ENCODE measurements at places on chromosomes 16 and 17. TPM values are rescaled to one million over a fixed set of nuclear protein-coding genes. Genes with fewer than 3 reads are reported as not detected.

The FAM222B gene
- 5.1 TPM for total RNA-seq

DNA sequence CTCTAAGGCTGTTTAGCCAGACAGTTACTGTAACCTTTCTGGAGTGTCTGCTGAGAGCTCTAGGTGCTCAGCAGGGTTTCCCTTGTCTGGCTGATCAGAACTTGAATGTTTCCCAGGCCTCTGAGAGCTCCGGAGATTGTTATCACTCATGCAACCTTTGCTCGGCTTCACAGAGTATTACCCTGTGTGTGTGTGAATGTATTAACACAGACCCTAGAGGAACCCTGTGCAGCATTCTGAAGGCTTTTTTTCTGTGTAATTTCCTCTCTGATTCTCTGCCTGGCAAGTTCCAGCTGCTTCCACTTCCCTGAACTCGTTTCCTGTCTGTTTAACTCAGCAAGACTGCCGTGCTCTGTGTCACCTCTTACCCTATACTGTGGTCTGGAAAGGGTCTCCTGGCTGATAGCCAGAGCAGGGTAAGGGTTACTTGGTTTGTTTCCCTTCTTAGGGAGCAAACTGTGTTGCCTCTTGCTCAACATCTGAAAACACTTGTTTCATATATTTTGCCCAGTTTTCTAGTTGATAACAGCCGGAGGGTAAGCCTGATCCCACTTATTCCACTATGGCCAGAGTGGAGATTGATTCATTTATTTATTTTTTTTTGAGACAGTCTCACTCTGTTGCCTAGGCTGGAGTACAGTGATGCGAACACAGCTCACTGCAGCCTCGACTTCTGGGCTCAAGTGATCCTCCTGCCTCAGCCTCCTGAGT lies 21.7 kb downstream of the PRMT7 start:
- peaks cover 42% of the 10 kb centered on the region for H3K4me1 ChIP-seq
- H3K4me3 ChIP-seq = no peak overlapping the region
- DNase-seq = no peak
- no peaks in the 10 kb centered on the region for H3K27me3 ChIP-seq
- H3K27ac ChIP-seq = peak overlapping the region; percentile 91

The KRT24 gene
- not detected for total RNA-seq

GRCh38 chr16:16150117-16150877 lies 73.0 kb downstream of the ABCC6 start:
- no peaks in the 10 kb centered on the region for H3K4me1 ChIP-seq
- DNase-seq = peak; percentile 85

GRCh38 chr17:36131421-36131820 lies 27.8 kb downstream of the CCL4 start:
- H3K4me3 ChIP-seq = no peak overlapping the region
- H3K36me3 ChIP-seq = no peaks in the 10 kb centered on the region
- no peak for DNase-seq
- H3K27me3 ChIP-seq = no peaks in the 10 kb centered on the region

DNA sequence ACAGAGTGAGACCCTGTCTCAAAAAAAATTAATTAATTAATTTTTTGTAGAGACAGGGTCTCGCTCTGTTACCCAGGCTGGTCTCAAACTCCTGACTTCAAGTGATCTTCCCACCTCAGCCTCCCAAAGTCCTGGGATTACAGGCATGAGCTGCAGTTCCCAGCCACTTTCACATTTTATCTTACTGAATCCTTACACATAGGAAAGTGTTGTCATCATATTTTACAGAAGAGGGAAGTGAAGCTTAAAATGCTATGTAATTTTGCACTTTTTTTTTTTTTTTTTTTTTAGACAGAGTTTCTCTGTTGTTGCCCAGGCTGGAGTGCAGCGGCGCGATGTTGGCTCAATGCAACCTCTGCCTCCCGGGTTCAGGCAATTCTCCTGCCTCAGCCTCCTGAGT lies 21.1 kb upstream of the ZNF629 start:
- no peaks in the 10 kb centered on the region for H3K36me3 ChIP-seq
- no peaks in the 10 kb centered on the region for H3K27me3 ChIP-seq
- peaks cover 8% of the 10 kb centered on the region for H3K4me1 ChIP-seq

- H3K4me1 ChIP-seq = peaks cover 8% of the 10 kb centered on the region
- peak overlapping the region; percentile 83 for H3K4me3 ChIP-seq
- H3K27ac ChIP-seq = no peak overlapping the region
- DNase-seq = no peak
- H3K27me3 ChIP-seq = no peaks in the 10 kb centered on the region
Measured at GRCh38 chr17:75764417-75764710, 628 bp downstream of the GALK1 start.

The CDH11 gene
- 1,116 TPM for total RNA-seq

The METTL22 gene
- 46.0 TPM for total RNA-seq

The TEX14 gene
- under 0.01 TPM for total RNA-seq

The ABCA9 gene
- total RNA-seq = 16.8 TPM

- H3K4me3 ChIP-seq = no peak overlapping the region
- H3K27me3 ChIP-seq = no peaks in the 10 kb centered on the region
- H3K36me3 ChIP-seq = no peaks in the 10 kb centered on the region
- DNase-seq = no peak
Measured at GRCh38 chr16:77589071-77589765, 133.1 kb upstream of the NUDT7 start.

- H3K27me3 ChIP-seq = no peaks in the 10 kb centered on the region
- DNase-seq = no peak
- no peak overlapping the region for H3K4me3 ChIP-seq
- H3K4me1 ChIP-seq = peaks cover 2% of the 10 kb centered on the region
- H3K27ac ChIP-seq = no peak overlapping the region
Measured at GRCh38 chr16:59611556-59611955, 877.4 kb upstream of the GOT2 start.

The SPIRE2 gene
- total RNA-seq = 0.72 TPM

The BIRC5 gene
- 11.5 TPM for total RNA-seq

DNA sequence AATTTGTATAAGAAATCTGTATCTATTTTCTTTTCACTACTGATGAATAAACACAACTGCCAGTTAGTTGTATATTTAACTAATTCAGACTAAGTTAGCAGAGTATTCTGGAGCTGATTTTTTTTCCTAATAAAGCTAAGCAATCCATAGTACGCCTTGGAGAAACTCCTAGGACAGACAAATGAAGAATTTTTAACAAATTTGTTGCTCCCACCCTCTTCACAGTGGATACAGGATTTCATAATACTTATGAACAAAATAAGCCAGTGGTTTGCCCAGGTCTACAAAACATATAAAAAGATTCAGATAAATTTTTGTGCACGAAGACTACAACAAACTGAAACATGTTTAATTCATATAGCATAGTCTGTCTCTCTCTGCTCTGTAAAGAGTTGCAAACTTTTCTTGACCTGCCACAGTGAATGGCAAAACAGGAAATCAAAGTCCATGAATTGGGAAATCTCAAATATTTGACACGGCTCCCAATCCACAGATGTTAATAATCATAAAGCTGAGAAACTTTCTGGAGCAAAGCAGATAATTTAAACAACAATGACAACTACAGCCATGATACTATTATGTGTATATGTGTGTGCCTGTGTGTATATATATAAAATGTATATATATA lies 594 bp upstream of the ABCA6 start:
- H3K27me3 ChIP-seq = no peaks in the 10 kb centered on the region
- H3K4me1 ChIP-seq = peaks cover 17% of the 10 kb centered on the region
- no peaks in the 10 kb centered on the region for H3K36me3 ChIP-seq
- peak overlapping the region; percentile 59 for H3K27ac ChIP-seq

The BICDL2 gene
- total RNA-seq = 0.29 TPM

The FBXW10 gene
- under 0.01 TPM for total RNA-seq

DNA sequence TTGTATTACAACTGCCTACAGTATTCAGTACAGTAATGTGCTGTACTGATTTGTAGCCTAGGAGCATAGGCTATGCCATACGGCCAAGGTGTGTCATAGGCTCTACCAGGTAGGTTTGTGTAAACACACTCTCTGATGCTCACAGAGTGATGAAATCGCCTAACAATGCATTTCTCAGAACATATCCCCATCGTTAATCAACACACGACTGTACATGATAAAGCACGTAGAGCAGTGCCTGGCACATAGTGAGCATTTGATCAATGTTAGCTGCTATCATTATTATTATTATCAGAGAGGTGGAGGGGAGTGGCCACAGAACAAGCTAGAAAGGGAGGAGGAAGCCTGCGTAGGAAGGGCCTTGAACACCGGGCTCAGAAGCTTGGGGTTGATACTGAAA lies 81.1 kb upstream of the LHX1 start:
- no peaks in the 10 kb centered on the region for H3K36me3 ChIP-seq
- H3K4me3 ChIP-seq = no peak overlapping the region
- no peak for DNase-seq
- peaks cover 11% of the 10 kb centered on the region for H3K27me3 ChIP-seq
- H3K4me1 ChIP-seq = peaks cover under 1% of the 10 kb centered on the region

The PRDM7 gene
- not detected for total RNA-seq

- H3K4me3 ChIP-seq = peak overlapping the region; percentile 36
- no peaks in the 10 kb centered on the region for H3K27me3 ChIP-seq
- peak overlapping the region; percentile 85 for H3K27ac ChIP-seq
- H3K4me1 ChIP-seq = peaks cover 18% of the 10 kb centered on the region
- peaks cover 38% of the 10 kb centered on the region for H3K36me3 ChIP-seq
Measured at GRCh38 chr17:1422885-1423284, 22.9 kb upstream of the YWHAE start.

The ABCC3 gene
- total RNA-seq = 12.4 TPM

DNA sequence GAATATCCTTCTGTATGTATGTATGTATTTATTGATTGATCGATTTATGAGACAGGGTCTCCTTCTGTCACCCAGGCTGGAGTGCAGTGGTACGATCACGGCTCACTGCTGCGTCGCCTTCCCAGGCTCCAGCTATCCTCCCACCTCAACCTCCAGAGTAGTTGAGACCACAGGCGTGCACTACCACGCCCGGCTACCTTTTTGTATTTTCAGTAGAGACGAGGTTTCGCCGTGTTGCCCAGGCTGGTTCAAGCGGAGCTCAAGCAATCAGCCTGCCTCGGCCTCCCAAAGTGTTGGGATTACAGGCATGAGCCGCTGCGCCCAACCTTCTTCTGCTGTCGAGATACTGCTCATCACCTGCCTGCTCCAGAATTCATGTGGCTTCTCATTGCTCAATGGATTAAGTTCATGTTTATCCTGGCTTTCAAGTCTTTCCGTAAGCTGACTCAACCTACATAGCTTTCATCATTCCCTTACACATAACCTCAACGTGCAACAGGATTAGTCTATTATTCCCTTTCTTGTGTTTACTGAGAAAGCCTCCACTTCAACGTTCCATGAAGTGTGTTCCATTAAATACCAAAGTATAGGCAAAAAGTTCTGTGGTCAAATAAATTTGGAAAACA lies 13.6 kb downstream of the TAC4 start:
- peaks cover 22% of the 10 kb centered on the region for H3K36me3 ChIP-seq
- H3K27me3 ChIP-seq = no peaks in the 10 kb centered on the region
- no peak overlapping the region for H3K4me3 ChIP-seq
- peak; percentile 21 for DNase-seq
- H3K4me1 ChIP-seq = peaks cover 46% of the 10 kb centered on the region
- H3K27ac ChIP-seq = peak overlapping the region; percentile 48

DNA sequence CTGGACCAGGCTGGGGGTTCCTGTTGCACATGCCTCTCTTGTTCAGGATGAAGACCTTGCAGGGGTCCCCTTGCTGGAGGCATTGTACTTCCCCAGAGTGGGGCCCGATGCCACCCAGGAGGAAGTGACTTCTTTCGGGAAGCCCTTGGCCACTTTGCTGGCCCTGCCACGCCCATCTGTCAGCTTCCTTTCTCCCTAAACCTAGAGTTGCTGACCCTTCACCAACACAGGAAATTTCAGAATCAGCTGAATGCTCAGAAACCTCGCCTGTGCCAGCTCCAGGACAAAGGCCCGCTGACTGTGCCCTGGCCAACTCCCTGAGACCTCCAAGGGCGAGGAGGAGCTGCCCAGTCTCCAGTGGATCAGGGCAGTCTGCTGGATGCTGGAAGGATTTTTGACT lies 26.7 kb downstream of the WNT9B start:
- H3K4me3 ChIP-seq = no peak overlapping the region
- H3K27me3 ChIP-seq = peaks cover 6% of the 10 kb centered on the region
- no peaks in the 10 kb centered on the region for H3K36me3 ChIP-seq
- H3K27ac ChIP-seq = no peak overlapping the region

The ZMYND15 gene
- total RNA-seq = 1.4 TPM

- H3K4me1 ChIP-seq = peaks cover 10% of the 10 kb centered on the region
- DNase-seq = no peak
- peaks cover 48% of the 10 kb centered on the region for H3K36me3 ChIP-seq
Measured at GRCh38 chr16:3662601-3663000, 8.1 kb downstream of the DNASE1 start.

- no peaks in the 10 kb centered on the region for H3K27me3 ChIP-seq
- H3K4me1 ChIP-seq = peaks cover 7% of the 10 kb centered on the region
- H3K4me3 ChIP-seq = no peak overlapping the region
- DNase-seq = peak; percentile 44
Measured at GRCh38 chr17:75128694-75129505, 2.6 kb downstream of the NT5C start.

GRCh38 chr17:54544249-54544648 lies 356.4 kb upstream of the TOM1L1 start:
- no peak overlapping the region for H3K27ac ChIP-seq
- no peaks in the 10 kb centered on the region for H3K27me3 ChIP-seq
- H3K36me3 ChIP-seq = no peaks in the 10 kb centered on the region
- no peak overlapping the region for H3K4me3 ChIP-seq
- no peak for DNase-seq

The NGFR gene
- 0.29 TPM for total RNA-seq

DNA sequence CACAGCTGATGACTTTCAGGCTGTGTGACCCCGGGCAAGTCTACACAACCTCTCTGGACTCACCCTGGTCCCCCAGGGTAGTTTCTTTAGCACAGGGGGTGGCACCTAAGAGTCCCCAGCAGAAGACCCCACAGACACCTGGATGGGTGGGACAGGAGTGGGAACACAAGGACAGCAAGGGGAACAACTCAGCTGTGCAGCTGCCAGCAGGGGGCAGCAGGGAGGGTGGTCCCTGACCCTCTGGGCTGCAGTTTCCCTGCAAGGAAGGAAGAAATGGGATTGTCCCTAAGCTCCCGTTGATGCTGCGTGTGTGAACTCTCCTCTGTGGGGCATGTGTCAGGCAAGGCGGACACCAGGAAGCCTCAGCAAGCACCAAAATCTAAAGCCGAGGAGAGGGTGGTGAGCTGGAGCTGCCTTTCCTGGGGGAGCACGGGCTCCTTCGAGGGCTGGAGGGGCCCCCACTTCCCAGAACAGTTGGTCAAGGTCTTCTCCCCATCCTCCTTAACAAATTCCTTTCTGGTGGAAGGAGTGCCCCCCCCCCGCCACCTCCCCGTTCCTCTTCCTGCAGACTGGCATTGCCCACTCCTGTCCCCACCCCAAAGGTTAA lies 24.1 kb upstream of the CDH5 start:
- DNase-seq = no peak
- H3K36me3 ChIP-seq = no peaks in the 10 kb centered on the region
- H3K27me3 ChIP-seq = peaks cover 31% of the 10 kb centered on the region
- H3K27ac ChIP-seq = no peak overlapping the region
- H3K4me1 ChIP-seq = no peaks in the 10 kb centered on the region
- H3K4me3 ChIP-seq = no peak overlapping the region

GRCh38 chr17:10743316-10744009 lies 13.6 kb upstream of the TMEM220 start:
- H3K4me3 ChIP-seq = no peak overlapping the region
- H3K36me3 ChIP-seq = no peaks in the 10 kb centered on the region
- H3K4me1 ChIP-seq = no peaks in the 10 kb centered on the region
- DNase-seq = peak; percentile 86

GRCh38 chr17:47317119-47317518 lies 6.6 kb upstream of the EFCAB13 start:
- no peaks in the 10 kb centered on the region for H3K27me3 ChIP-seq
- no peaks in the 10 kb centered on the region for H3K36me3 ChIP-seq
- peaks cover 32% of the 10 kb centered on the region for H3K4me1 ChIP-seq
- DNase-seq = no peak
- H3K27ac ChIP-seq = peak overlapping the region; percentile 78

GRCh38 chr17:44134752-44135568 lies 6.8 kb upstream of the HROB start:
- H3K4me1 ChIP-seq = peaks cover 14% of the 10 kb centered on the region
- H3K27me3 ChIP-seq = no peaks in the 10 kb centered on the region
- no peak overlapping the region for H3K27ac ChIP-seq
- no peak overlapping the region for H3K4me3 ChIP-seq
- DNase-seq = peak; percentile 21
